ENCODE measurements at places on chromosomes 4 and X. TPM values are rescaled to one million over a fixed set of nuclear protein-coding genes. Genes with fewer than 3 reads are reported as not detected.
A peak's percentile ranks its signal among the peaks of the same experiment; 100 is the strongest.

DNA sequence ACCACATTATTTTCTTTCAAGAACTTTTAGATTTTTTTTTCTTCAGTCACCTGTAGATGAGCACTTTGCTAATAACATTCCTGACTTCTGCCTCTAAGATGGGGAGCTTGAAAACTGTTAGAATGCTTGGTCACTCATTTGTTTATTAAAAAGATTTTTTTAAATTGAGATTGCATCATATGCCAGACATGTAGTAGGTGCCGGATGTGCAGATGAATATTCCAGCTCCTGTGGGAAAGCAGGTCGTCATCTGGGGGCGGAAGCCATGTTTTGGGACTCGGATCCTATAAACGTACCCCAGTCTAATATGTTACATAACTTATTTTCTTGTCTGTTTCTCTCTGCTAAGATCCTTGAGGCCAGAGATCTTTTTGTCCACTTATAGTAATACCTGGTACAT lies 236.8 kb downstream of the ARHGAP10 start:
- DNase-seq, result no peak

- no peak for DNase-seq
Observed at GRCh38 chr4:138414202-138414601, 172.1 kb upstream of the SLC7A11 start.

DNA sequence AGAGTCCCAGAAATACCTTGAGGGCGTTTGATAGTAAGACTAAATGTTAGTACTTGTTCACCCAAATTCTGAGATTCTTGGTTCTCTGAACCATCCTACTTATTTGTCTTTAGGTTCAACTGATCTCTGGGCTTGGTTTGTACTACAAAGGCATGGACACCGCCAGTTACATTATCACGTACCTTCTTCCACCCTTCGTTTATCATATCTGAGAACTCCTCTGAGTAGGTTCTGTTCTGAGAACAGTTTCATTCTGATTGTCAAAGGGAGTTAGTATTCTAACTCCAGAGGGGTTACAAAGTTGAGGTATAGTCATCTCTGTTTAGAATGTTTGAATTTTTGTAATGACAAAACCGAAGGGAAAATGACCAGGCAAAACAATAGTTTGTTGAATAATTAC lies 19.3 kb downstream of the ZFX start:
- peak; percentile 24 for DNase-seq

GRCh38 chr4:3257103-3257555 lies 8.2 kb downstream of the MSANTD1 start:
- no peak for DNase-seq

CLCN5 gene
- 2.6 TPM for total RNA-seq

RPA4 gene
- total RNA-seq, result 0.30 TPM

Data from activated CD4-positive, alpha-beta T cell treated with anti-CD3 and anti-CD28 coated beads for 36 hours (primary cell).